ENCODE measurements at places on chromosomes 3 and 15.

DNA sequence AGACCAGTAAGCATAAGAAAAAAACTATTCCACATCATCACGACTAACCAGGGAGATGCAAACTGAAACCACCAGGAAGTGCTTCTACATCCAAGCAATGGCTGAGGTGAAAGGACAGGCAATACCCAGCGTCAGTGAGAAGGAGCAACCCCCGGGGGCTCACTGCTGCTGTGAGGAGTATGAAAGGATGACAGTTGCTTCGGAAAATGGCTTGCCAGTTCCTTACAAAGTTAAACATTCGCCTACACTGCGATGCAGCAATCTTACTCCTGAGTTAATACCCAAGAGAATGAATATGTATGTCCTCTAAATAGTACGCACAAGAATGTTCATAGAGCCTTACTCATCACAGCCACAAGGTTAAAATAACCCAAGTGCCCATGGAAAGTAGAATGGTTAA lies 13.3 kb upstream of the PLXNA1 start:
- DNase-seq = no peak

DNA sequence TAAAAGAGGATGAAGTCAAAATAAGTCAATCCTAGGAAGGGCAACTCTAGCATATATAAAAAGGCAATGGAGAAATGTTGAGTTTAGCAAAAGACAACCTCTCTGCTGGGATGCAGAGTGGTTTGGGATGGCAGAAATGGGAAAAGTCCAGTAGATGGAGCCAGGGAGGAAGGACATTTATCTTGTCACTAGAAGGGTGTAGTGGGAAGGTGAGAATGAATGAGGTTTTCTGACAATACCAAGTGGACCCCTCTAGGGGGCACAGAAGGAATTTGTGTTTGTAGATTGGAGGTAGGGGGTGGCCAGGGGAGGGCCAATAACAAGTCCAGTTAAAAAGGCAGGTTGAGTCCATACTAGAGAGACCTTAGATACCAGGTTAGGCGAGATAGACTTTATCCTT lies 80.0 kb downstream of the THSD4 start:
- no peak for DNase-seq

DNA sequence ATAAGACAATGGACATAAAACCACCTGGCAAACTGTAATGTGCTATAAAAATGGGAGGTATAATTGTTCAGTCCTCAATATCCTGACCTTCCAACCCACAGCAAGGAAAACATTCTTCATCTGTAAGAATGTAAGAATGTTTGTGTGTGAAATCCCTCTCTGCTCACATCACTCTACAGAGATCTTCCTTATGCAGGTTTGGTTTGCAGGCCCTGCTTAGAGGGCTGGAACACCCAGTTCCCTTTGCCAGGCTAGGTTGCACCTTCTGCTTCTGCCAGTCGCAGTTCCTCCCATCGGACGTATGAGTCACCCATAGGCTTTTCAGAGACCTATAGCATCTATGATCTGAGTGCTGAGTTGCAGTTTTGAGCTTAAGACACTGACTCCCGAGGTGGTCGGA lies 24.1 kb upstream of the MINAR1 start:
- DNase-seq = no peak

DNA sequence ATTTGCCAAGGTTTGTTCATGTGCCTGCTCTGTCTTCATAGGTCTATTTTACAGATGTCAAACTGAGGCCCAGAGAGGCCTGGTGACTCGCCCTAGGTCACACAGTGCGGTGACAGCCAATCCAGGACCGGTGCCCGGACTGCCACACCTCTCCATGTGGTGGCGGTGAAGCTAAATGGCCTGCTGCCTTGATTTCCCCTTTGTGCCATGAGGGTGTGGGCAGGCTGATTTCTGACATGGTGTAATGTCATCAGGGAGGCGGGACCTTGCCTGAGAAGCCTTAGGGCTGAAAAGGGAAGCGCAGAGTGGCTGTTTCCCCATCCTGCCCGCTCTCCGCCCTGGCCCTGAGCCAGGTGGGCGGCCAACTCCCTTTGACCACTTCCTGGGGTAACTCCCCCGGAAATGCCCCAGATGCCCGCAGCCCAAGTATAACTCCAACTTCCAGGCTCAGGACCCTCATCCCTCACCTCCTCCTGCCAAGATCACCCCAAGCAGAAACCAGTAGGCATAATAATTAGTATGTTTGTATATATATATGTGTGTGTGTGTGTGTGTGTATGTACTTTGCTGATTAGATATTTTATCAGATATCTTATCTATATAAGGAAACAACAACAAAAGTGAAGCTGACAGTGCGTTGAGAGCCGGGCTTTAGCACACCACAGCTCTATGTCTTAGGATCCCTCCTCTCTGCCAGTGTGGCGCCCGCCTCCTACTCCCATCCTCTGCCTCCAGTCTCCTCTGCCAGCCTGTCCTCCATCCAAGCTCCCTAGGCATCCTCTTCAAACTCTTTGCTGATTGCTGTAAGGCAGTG lies 63.9 kb downstream of the IQSEC1 start:
- no peak for DNase-seq

GRCh38 chr3:14133188-14133800 lies 8.4 kb downstream of the TMEM43 start:
- DNase-seq = no peak

DNA sequence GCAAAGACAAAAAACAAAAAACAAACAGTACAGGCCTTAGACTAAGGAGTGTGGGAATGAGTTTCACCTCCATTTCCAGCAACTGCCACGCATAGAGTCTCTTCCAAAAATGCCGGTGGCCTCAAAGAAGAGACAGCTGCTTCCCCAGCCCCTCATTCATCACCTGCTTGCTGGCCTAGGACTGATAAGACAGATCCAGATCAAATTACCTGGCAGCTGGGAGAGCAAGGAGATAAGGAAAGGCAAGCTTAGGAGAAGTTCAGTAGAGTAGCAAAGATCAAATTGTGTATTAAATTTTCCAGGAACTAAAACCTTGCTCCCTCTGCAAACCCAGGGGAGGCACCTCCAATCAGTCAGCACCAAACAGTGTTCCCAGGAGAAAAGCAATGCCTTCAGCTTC lies 325.8 kb upstream of the CTNNB1 start:
- DNase-seq = no peak

All from NCI-H1694 (cell line).